ENCODE measurements at places on chromosomes 6 and 20.
A peak's percentile ranks its signal among the peaks of the same experiment; 100 is the strongest.

- DNase-seq, result peak; percentile 76
Observed at GRCh38 chr6:1916334-1917070, 306.8 kb downstream of the FOXC1 start.

DNA sequence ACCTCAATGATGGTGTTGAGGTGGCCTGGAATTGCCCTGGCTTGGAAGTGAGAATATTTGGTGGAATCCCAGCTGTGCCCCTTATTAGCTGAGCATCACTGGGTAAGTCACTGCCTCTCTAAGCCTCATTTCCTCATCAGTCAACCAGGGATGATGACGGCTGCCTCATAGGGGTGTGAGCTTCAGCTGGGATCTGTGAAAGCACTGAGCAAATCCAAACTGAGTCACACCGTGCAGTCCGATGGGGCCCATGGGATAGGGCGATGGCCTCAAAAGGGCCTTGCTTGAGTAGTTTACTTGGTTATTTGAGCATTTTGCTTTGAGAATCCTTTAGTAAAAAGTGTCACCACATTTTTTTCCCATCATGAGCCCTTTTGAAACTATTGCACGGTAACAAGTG is 1.1 kb downstream of the SLC22A1 start:
- DNase-seq, result peak; percentile 67

GRCh38 chr6:75402296-75402695 is 91.3 kb downstream of the FILIP1 start:
- peak; percentile 34 for DNase-seq

GRCh38 chr6:3739311-3739897 is 12.1 kb downstream of the PXDC1 start:
- DNase-seq, result peak; percentile 63

DNA sequence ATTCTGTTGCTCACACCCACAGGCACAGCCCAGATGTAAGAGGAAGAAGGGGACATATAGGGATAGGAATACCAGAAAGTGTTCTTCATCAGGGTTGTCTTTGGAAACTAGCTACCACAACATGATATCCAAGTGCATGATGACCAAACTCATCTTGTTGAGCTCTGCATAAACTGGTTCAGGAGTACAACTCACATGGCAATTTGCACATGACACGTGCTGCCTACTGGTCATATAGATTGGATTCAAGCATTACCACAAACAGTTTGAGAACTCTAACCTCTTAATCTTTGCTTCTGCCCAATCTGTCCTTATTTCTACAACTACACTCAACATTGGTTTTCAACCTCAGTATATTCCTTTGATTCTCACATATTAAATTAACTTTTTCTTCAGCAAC is 184.7 kb upstream of the PCSK2 start:
- no peak for DNase-seq

- no peak for DNase-seq
Observed at GRCh38 chr6:39896701-39897100, 37.6 kb downstream of the MOCS1 start.

DNA sequence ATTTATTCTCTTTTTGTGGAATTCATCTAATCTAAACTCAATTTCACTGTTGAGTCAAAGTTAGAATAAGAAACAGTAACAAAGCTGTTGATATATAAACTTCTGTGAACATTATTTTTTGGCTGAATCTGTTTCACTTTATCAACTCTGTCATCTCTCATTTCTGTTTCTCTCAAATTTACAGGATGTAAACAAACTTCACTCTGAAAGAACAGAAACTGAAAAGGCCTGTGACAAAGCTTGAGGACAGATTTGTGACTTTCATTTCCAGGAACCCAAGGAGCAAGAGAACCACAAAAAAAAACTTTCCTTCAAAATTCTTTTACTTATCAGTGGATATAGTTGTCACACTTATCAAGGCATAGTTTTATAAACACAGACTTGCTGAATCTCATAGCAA is 447.9 kb upstream of the OPRM1 start:
- no peak for DNase-seq

- no peak for DNase-seq
Observed at GRCh38 chr6:55886185-55886836, 10.9 kb upstream of the BMP5 start.

GRCh38 chr20:45993197-45993951 is 15.3 kb upstream of the MMP9 start:
- DNase-seq, result peak; percentile 88

- DNase-seq, result no peak
Observed at GRCh38 chr6:161545741-161546140, 271.9 kb upstream of the AGPAT4 start.

DNA sequence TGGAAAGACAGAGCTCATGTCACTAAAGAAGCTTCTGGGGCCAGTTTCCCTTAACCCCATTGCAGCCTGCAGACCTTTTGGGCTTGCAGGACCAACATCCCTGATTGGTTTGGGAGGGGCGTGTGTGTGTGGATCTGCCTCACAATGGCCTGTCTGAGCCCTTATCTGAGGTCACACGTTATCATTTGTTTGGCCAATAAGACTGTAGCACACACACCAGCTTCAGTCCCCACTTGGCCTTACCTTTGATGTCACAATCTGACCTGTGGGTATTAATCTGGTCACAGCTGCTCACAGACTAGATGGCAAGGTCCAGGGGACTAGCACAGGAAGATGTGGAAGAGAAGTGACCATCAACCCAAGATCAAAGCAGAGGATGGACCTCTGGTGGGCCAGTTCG is at the start of gene SCP2D1:
Gene SCP2D1 (plus strand): TSS at position 301 of the 400 bp plus-strand sequence. CDS start 33 bp downstream, at position 334.
- DNase-seq, result no peak

GRCh38 chr20:52025938-52026337 is 165.6 kb downstream of the ZFP64 start:
- no peak for DNase-seq

DNA sequence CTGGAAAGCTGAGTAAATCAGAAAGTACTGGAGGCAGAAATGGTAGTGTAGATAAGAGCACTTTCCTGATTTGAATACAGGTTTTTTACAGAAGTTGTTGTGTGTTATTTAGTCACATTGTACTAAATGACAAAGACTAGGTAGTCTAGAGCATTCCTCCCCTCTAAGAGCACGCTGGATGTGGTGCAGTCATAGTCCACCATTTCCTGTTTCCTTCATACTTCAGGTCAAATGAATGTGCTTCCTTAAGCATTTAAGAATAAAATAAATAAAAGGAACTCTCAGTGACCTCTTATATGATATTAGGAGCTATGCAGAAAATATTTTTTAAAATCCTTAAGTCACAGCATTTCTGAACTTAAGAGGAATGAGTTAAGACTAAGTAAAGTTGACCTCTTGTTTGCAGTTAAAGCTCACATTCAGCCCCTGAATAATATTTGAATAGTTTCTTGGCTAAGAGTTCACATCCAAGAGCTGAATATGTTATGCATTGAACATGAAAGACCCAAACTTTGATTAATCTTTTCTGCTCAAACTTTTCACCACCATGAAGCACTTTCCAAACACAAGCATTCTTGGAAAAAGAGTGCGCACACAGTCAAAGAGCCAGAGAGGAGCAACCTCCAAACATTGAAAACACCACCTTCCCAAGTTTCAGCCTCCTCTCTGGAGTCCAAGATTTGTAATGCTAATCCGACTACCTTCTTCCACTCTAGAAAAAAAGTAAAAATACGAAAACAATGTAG is 53.4 kb upstream of the TMEM30A start:
- no peak for DNase-seq

GRCh38 chr20:56610098-56610497 is 19.0 kb upstream of the TFAP2C start:
- DNase-seq, result peak; percentile 74
